NCI-H1694 treated with DMSO at 0.1 percent for 48 hours (cell line): ENCODE measurements at places on chromosomes 2 and 18.

DNA sequence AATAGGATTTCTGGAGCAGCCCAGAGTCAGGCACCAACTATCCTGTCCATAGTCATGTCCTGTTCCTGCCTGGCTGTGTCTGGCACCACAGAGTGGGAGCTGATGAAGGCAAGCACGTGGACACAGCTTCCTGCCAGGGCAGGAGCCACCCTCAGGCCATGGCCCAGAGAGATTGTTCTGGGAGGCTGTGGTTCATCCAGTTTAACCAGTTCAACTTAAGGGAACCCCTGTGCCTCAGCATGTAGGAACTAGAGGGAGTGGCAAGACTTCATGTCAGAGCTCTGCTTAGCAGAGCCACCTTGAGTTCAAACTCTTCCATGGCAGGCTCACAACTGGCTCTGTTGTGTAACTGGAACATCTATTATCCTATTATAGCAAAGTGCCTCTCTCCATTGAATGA lies 73.2 kb upstream of the NCKAP5 start:
- no peak for DNase-seq

- DNase-seq, result no peak
Measured at GRCh38 chr2:218722876-218723785, 12.5 kb downstream of the TTLL4 start.

- DNase-seq, result no peak
Measured at GRCh38 chr2:230706053-230706521, 6.6 kb upstream of the CAB39 start.

- no peak for DNase-seq
Measured at GRCh38 chr2:207412787-207413310, 116.9 kb upstream of the CREB1 start.

- no peak for DNase-seq
Measured at GRCh38 chr18:61608316-61608715, 275.1 kb downstream of the CDH20 start.

GRCh38 chr2:182784777-182785176 lies 68.7 kb downstream of the DNAJC10 start:
- peak; percentile 68 for DNase-seq

DNA sequence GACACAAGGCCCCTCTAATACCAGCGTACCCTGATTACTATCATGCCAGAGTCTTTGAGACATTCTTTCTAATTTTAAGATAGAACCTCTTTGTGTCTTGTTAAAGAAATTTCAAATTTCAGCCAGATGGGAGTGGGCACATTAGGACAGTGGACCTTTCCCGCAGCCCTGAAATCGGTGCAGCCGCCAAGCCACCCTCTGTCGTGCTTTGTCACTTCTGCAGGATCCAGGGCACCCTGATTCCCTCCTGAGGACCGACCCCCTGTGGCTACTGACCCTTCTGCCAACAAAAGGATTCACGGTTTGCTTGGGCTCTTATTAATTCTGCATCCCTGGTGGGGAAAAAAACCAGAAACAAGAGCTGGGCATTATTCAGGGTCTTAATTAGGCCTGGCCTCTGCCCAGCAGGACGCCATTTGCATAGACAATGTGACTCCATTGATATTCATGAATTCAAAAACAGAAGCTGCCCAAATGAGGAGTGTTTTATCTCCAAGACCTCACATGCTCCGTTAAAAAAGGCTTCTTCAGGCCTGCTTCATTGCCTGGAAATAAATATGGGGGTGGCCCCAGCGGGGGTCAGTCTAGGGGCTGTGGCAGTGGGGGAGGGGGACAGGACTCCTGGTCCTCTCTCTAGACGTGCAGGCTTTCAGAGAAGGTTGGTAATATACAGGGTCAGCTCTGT lies 116.9 kb downstream of the ALPK2 start:
- no peak for DNase-seq

DNA sequence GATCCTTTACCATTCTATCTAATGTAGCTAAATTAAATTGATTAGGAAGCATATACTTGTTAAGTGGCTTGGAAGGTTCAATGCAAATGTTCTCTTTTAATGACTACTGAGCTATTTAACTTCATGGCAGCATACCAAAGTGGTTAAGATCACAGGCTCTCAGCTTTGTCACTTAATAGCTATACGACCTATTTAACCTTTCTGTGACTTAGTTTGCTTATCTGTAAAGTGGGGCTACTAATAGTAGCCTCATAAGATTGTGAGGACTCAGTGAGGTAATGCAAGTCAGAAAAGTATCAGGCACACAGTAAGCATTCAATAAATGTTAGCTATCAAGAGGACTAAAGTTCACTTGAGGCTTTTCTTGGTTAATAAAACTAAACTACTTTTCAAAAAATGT lies 4.3 kb downstream of the CKAP2L start:
- no peak for DNase-seq

DNA sequence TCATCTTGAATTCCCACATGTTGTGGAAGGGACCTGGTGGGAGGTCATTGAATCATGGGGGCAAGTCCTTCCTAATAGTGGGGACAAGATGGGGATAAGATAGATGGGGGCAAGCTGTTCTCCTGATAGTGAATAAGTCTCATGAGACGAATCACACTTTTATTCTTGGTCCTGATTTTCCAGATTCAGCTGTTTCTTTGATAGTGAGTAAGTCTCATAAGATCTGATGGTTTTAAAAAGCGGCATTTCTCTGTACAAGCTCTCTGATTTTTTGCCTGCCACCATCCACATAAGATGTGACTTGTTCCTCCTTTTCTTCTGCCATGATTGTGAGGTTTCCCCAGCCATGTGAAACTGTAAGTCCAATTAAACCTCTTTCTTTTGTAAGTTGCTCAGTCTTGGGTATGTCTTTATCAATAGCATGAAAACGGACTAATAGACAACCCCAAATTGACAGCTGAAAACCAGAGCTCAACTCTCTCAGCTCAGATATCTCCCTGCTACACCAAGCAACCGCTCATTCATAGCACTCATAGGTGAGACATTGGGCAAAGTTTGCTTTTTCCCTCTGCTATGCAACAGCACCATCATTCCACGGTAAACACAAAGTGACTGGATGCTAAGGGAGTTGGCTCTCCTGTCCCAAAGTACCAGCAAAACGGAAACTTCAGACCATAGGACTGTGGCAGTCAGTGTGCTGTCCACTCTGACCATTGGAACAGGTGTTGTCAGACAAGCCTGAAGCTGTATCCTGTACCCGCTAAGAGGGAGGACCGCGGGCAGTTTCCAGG lies 44.9 kb upstream of the TBC1D8 start:
- no peak for DNase-seq

GRCh38 chr18:35158728-35159450 lies 81.9 kb upstream of the ZNF397 start:
- no peak for DNase-seq

- DNase-seq, result no peak
Measured at GRCh38 chr2:29398384-29399237, 283.4 kb downstream of the CLIP4 start.

- DNase-seq, result peak; percentile 98
Measured at GRCh38 chr2:8544786-8545694, 136.8 kb upstream of the ID2 start.

DNA sequence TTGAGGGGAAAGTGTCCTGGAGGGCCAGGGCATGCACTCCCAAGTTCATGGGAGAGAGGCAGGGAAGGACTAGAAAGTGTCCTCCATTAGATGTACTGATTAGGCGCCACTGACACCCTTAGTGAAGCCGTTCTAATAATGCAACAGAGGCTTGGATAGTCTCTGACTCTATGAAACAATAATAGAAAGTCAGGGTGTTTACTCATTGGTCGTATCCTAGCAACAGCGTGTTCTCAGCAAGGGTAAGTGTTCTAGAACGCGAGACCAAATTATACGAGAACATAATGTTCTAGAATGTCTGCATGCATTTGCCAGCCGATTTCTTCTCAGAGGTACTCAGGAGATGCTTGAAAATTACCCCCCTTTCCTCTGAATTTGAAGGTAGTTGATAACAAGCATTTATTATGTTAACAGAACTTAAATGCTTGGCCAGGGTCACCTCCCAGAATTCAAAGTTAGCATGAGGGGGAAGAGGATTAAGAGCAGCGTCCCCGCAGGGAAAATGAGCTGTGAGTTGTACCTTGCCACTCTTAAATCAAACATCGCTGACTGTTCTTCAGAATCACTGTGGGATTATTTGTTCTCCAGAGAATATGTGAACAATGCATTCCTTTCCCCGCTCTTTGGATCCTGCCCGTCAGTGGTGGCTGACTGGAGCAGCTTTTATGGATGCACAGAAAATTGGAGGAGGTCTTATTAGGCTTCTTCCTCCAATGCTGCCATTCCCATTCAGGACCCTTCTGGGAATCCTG lies 33.7 kb upstream of the PDIA6 start:
- DNase-seq, result no peak

GRCh38 chr18:50928551-50928950 lies 39.3 kb upstream of the ELAC1 start:
- no peak for DNase-seq
